Mesenteric fat pad (tissue), 1 donor: ENCODE measurements at places on chromosomes 3 and 15.

GRCh38 chr15:97680606-97681220 is 279.8 kb upstream of the ARRDC4 start:
- DNase-seq, result no peak

GRCh38 chr15:74869726-74870407 is 3.3 kb downstream of the SCAMP2 start:
- DNase-seq, result no peak

DNA sequence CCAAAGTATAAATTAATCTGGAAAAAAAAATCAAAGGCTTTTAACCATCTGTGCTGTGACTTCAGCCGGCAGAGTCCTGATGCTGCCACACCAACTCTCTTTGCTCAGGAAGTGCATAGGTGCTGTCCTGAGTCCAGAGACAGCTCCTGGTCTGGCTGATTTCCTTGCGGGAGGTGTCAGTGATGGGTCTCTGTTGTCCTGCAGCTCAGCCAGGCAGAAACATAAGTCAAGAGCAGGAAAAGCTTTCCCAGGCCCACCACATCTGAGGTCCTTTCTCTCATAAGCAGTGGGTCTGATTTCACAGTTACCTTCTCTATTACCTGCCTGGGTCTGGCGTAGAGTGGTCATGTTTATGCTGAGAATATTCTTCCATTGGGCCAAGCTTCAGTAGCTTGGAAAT is 19.4 kb downstream of the CHST2 start:
- DNase-seq, result no peak

DNA sequence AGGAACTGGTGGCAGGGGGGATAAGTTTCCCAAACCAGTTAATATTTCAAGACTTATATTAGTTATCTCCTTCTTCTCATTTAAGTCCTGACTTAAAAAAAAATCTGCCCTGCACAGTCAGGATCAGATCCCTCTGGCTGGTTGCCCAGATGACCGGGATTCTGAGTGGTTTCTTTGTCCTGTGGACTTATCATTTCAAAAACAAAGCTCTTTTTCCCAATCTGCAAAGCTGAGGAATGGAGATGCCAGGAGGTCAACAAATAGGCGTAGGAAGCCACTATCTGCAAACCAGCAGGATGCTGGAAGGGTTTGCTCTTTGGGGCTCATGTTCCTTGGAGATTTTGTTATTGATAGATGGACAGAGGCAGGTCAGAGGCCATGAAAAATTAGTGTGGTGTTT is 5.8 kb downstream of the C3orf20 start:
- DNase-seq, result no peak
